ENCODE measurements at places on chromosomes 1 and 21.

GRCh38 chr1:92923664-92924063 is 37.6 kb downstream of the DIPK1A start:
- DNase-seq, result no peak

DNA sequence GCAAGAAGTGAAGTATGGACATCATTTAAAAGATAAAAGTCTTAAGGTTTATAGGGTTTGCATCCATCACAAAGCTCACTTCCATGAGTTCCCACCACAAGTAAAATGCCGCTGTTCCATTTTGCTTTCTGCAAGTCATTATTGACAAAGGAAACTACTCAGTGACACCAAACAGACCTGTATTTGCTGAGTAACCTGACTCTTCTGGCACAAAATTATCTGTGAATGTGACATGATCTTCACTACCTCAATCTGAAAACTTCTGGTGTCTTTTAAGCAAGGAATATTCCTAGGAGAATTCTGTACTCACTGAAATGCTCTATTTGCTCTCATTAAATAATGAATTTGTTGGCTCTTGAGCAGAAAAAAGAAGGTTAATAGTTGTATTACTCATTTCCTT is 1077.4 kb upstream of the ADGRL4 start:
- DNase-seq, result no peak

DNA sequence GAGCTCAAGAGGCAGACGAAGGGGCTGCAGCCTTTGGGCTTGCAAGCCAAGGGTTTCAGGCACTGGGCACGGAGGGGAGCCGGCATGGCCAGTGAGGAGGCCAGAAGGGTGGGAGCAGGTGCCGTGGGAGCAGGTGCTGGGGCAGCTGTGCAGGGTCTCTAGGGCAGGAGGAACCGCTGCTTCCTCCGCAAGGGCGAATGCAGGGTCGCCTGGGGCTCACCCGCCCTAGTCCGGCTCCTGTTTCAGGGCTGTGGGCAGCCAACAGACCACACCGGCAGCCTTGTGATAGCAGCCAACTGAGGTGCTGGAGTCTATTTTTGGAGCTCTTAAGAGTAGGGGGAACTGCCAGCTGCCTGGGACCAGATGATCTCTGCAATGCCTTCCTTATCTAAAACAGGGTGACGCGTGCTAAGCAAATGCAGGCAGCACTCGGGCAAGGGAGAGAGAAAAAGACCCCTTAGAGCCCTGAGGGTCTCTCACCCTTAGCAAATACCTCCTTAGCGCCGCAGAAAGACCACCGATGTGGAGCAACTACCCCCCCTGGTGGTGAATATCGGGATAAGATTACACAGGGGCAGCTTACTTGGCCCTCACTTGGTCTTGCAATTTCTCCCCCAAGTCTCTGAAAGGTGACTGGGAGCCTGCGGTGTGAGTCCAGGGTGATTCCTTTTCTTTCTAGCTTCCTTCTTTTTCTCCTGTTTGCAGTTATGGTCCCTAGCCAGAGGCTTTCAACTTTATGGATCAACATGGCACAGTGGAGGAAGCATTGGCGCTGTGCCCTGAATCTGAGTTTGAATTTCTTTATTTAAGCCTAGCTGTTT is 20.7 kb upstream of the MAPKAPK2 start:
- peak; percentile 70 for DNase-seq

GRCh38 chr1:38529946-38530345 is 329.6 kb downstream of the RRAGC start:
- no peak for DNase-seq

DNA sequence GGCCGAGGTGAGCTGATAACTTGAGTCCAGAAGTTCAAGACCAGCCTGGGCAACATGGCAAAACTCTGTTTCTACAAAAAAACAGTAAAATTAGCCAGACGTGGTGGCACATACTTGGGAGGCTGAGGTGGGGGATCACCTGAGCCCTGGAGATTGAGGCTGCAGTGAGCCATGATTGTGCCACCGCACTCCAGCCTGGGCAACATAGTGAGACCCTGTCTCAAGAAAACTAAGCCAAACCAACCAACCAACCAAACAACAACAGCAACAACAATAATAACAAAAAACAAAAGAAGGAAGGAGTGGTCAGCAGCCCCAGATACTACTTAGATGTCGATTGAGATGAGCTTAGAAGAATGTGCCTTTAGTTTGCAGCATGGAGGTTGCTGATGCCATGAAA is 47.7 kb downstream of the CENPF start:
- DNase-seq, result no peak

- no peak for DNase-seq
These were observed 64.0 kb downstream of the KCNAB2 start for GRCh38 chr1:6109688-6110087.

GRCh38 chr1:8427986-8428385 is 110.1 kb downstream of the SLC45A1 start:
- no peak for DNase-seq

DNA sequence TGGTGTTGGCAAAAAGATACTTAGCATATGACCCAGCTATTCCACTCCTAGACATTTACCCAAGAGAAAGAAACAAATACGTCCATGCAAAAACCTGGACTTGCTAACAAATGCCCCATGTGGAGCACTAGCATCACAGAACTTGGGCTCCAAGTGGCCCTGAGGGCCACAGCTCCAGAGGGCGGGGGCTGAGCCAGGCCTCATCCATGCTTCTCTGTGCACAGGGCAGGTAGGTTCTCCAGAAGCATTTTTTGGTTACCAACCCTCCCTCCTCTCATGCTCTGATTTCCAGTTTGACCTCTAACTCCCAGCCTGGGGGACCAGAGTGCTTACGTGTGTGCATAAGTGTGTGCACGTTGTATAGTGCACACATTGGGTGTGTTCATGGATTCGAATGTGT is 2.0 kb downstream of the KRTAP12-2 start:
- no peak for DNase-seq

- DNase-seq, result no peak
These were observed 25.0 kb downstream of the RCSD1 start for GRCh38 chr1:167654975-167655575.

- DNase-seq, result no peak
These were observed 115.2 kb downstream of the LMX1A start for GRCh38 chr1:165241321-165241720.

DNA sequence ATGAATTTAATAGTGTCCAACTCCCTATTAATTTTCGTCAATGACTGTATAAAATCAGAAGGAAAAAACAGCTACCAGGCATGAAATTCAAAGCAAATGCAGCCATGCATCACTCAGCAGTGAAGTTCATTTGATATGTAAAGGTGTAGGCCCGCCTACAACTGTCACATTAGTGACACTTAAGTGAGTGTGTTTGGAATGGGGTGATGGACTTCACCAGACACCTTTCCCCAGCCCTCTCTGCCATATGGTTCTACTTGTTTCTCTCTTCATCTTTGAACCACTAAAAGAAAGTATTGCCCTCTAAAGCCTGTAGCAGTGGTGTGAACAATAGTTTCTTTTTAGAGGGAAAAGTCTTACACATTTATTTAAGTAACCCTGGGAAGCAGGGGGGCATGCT is 124.0 kb downstream of the SIPA1L2 start:
- no peak for DNase-seq

DNA sequence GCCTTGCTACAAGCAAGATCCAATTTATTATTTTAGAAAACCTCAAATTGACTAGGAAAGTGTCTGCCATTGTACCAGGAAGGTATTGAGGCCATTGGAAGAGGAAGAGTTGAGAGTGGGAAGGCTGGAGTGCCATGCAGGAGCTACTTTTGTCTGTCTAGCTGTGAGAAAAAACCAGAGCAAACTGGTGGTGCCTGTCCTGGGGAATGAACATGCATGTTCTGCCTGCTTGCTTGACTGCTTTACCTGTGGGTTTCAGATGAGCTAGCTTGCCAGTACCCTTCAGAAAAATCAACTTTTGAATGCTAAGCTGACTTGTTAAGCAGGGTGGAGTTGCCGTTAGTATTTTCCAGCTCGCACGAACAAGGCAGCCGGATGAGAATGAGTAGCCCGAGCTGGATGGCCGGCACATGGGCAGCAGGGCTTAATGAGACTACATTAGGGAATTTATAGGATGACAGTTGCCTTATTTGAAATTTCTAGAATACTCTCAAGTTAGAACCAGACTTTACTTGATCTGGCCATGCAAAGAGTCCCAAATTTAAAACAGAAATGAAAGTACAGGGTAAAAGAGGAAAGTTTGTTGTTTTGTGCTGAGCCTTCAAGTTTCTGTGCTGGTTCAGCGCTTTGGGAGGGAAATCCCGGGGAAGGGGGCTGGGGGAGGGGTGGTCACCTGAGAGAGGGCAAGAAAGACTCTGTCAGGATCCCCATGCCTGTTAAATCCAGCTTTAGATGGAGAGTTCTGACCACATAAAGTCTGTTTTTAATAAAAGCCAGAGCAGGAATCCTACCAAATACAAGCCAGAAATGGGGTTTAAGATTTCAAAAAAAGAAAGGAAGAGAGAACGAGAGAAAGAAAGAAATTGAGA is 29.6 kb upstream of the C1orf105 start:
- no peak for DNase-seq

- DNase-seq, result no peak
These were observed 28.6 kb upstream of the PLEKHG5 start for GRCh38 chr1:6519935-6520671.

DNA sequence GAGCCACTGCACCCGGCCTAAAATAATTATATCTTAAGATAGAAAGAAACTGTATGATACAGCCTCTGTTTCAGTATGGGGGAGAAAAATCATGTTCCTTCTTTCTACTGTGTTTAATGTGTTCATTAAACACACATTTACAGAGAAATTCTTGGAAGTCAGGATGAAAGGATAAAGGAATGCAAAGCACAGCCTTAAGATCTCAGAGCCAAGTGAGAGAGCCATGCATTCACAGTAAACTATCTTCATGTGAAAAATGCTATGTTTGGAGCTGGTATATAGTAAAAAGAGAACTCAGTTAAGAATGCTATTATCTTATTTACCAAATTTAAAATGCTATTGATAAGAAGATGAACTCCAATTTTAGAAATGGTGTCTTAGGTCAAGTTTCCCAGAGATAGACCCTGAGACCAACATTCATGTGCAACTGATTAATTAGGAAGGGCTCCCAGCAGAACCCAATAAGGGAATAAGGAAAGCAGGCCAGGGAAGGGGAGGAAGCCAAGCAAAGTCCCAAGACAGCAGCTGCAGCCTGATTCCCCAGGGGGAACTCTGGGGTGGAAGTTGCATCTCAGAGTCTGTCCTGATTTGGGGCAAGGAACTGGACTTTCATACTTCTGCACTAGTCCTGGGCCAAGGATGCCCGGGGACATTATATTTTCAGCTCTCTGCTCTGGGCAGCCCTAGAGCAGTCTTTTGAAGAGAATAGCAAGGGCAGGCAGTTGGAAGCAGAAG is 130.0 kb upstream of the ZNF648 start:
- no peak for DNase-seq

DNA sequence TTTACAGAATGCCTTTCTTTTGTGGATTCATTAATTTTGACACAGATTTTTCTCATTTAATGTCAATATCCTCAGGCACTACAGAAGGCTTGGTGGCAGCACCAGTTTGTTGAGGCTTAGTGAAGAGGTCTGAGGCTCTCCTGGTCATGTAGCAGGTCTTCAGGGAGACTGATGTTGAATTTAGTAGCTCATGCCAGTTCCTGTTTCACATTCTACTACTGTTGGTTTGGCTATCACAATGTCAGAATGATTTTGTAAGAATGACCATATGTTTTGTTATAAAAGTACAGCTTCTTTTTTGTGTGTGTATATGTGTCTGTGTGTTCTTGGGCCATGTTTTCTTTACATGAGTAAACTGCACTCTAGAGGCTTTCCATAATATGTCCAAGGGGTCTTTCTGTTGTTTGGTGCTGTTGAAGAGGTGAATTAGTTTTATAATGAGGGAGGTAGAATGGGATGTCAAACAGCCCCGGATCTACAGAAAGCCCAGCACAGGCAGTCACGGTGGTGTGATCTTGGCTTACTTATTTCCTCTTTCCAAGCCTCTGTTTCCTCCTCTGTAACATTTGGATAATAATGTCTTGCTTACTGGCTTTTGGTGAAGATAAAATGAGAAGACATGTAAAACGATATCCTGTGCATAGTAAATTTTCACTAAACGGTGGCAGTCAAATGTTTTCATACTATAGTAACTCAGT is 32.0 kb downstream of the C1orf21 start:
- no peak for DNase-seq

DNA sequence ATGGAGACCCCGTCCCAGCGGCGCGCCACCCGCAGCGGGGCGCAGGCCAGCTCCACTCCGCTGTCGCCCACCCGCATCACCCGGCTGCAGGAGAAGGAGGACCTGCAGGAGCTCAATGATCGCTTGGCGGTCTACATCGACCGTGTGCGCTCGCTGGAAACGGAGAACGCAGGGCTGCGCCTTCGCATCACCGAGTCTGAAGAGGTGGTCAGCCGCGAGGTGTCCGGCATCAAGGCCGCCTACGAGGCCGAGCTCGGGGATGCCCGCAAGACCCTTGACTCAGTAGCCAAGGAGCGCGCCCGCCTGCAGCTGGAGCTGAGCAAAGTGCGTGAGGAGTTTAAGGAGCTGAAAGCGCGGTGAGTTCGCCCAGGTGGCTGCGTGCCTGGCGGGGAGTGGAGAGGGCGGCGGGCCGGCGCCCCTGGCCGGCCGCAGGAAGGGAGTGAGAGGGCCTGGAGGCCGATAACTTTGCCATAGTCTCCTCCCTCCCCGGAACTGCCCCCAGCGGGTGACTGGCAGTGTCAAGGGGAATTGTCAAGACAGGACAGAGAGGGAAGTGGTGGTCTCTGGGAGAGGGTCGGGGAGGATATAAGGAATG is 505 bp downstream of the LMNA start:
- no peak for DNase-seq

DNA sequence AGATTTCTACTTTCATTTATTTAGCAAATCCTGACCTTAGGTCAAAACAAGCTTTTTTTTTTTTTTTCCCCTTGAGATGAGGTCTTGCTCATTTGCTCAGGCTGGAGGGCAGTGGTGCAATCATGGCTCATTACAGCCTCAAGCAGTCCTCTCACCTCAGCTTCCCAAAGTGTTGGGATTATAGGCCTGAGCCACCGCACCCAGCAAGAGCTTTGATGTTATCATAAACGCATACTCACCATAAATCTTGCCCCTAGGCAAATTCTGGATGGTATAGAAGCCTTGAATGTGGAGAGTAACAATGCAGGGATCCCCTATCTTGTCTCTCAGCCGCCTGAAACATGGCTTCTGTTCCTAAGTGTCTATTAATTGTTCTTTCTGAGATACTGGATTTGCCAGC is 24.8 kb upstream of the CLDN8 start:
- no peak for DNase-seq

GRCh38 chr1:16302709-16303627 is 49.3 kb downstream of the FBXO42 start:
- no peak for DNase-seq

DNA sequence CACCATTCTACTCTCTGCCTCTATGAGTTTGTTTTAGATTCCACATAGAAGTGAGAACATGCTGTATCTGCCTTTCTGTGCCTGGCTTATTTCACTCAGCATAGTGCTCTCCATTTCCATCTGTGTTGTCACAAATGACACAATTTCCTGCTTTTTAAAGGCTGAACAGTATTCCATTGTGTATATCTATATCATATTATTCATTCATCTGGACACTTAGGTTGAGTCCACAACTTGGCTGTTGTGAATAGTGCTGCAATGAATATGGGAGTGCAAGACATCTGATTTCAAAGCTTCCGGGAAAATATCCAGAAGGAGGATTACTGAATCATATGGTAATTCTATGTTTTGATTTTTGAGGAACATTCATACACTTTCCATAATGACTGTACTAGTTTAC is 20.1 kb upstream of the DONSON start:
- DNase-seq, result no peak

GRCh38 chr1:20279509-20279908 is 11.2 kb upstream of the VWA5B1 start:
- DNase-seq, result no peak

GRCh38 chr1:2240270-2241156 is 12.4 kb downstream of the SKI start:
- no peak for DNase-seq

Data from D721Med (cell line).